ENCODE measurements at places on chromosomes 7 and 10.

DNA sequence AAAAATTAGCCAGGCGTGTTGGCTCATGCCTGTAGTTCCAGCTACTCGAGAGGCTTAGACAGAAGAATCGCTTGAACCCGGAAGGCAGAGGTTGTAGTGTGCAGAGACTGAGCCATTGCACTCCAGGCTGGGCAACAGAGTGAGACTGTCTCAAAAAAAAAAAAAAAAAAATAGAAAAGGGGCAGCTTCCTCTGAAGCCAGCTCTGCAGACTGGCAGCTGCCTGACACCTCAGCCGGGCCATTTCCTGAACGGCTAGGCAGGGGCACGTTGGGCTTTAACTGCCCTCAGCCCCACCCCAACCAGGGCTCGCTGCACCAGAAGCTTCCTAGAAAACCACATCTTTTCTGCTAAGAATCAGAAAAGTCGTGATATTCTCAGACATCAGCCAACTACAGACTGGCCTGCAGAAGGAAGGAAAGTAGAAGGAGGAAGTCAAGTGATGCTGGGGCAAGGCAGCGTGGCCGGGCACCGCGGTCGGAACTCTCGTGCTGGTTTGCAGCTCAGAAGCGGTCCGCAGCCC lies 38.0 kb downstream of the PRKAG2 start:
- no peak for DNase-seq

- DNase-seq, result no peak
Measured at GRCh38 chr7:46565253-46566096, 644.4 kb upstream of the IGFBP3 start.

DNA sequence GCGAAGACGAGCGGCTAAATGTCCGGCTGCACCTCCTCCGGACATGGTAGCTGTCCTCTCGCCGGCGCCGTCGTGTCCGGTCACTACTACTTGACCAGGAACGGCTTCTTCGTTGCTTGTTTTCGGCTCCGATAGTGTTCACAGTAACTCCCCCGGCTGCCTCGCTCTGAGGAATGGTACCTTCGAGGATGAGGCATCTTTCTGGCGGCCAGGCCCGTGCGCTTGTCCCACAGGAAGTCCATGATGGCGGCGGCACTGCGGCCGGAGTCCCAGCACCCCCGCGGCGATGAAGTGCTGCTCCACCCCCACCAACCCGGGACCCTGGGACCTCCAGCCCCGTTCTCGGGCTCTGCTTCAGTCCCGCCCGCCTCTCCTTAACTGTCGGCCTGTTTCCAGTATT lies 11.0 kb upstream of the CCDC126 start:
- DNase-seq, result no peak

- no peak for DNase-seq
Measured at GRCh38 chr7:141460781-141461715, 90.2 kb upstream of the AGK start.

- no peak for DNase-seq
Measured at GRCh38 chr7:88169717-88170320, 50.0 kb downstream of the SRI start.

DNA sequence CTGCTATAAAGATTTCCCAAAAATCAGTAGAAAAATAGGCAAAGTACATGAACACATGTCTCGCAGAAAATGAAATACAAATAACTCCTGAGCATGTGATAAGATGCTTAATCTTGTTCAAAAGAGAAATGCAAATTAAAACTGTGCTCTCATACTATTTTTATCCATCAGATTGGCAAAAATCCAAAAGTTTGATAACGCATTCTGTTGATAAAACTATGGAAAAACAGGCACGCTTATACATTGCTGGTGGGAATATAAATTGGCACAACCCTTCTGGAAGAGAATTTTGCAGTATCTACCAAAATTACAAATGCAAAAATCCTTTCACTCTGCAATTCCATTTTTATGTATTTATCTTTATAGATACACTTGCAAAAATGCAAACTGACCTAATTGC lies 315.0 kb downstream of the GRID1 start:
- no peak for DNase-seq

GRCh38 chr10:76319661-76320060 lies 888.2 kb downstream of the LRMDA start:
- no peak for DNase-seq

GRCh38 chr10:90805206-90805605 lies 52.6 kb downstream of the HTR7 start:
- DNase-seq, result no peak

GRCh38 chr7:138292951-138293350 lies 167.1 kb upstream of the TRIM24 start:
- DNase-seq, result no peak

GRCh38 chr7:11750191-11750590 lies 81.8 kb downstream of the THSD7A start:
- DNase-seq, result no peak

GRCh38 chr10:116808706-116809105 lies 40.6 kb upstream of the ENO4 start:
- DNase-seq, result no peak

DNA sequence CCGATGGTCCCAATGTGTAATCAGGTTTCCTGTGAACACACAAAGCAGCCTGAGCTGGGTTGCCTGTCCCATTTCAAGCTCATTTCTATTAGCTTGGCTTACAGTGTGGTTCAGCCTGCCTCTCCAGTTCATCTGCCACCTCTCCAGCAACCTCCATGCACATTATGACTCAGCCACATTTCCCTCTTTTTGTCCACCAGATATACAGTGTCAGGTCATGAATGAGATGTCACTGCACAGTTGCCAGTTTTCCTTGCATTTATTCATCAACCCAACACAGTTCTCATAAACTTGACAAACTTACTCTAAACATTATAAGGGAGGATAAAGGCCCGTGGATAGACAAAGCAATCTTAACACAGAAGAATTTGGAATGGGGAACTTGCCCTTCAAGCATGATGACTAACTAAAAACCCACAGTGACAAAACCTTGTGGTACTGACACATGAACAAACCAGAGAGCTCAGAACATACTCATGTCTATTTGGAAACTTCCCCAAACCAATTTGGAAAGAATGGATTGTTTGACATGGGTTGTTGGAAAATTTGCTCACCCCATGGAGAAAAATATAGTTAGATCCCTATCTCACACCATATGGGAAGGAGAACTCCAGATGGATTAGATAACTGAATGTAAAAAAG lies 2.5 kb upstream of the CFAP58 start:
- DNase-seq, result no peak

DNA sequence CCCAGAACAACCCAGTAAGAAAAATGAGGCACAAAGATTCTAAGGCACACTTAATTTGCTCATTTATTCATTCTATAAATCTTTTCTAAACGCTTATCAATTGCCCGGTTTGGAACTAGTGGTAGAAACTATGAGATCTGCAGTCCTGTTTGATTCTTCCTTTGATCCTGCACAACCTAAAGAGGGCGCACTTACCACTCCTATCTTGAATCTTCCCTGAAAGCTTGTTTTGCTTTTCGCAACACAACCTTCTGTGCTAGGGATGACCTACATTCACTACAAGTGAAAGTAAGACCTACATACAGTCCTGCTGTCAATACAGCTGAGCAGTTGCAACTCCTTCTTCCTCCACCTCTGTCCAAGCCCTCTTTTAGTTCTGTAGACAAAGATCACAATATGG lies 12.6 kb upstream of the ARL4A start:
- no peak for DNase-seq

GRCh38 chr10:76080991-76081390 lies 649.6 kb downstream of the LRMDA start:
- DNase-seq, result no peak

- DNase-seq, result peak; percentile 30
Measured at GRCh38 chr10:119079599-119080520, 757 bp downstream of the EIF3A start.

- no peak for DNase-seq
Measured at GRCh38 chr7:18566829-18567228, 71.3 kb downstream of the HDAC9 start.

DNA sequence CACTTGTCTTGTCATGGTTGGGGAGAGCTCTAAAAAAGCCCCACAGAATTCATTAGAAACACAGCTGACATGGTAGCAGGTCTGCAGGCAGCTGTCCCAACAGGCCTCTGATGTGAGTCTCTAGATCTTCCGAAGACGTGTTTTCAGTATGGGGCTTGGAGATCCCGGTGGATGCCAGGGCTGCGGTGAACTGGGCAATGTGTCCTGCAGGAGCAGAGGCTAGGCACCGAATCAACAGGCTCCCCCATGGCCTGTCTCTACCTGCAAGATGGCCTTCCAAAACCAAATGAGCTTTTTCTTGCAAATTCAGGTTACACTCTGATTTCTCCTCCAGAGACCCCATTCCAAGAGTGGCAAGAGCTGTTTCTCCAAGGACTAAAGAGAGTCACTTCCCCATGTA lies 2.9 kb downstream of the CPXM2 start:
- no peak for DNase-seq

- DNase-seq, result no peak
Measured at GRCh38 chr7:16129431-16130110, 291.8 kb downstream of the CRPPA start.

GRCh38 chr10:50636618-50637579 lies 13.1 kb upstream of the SGMS1 start:
- no peak for DNase-seq

DNA sequence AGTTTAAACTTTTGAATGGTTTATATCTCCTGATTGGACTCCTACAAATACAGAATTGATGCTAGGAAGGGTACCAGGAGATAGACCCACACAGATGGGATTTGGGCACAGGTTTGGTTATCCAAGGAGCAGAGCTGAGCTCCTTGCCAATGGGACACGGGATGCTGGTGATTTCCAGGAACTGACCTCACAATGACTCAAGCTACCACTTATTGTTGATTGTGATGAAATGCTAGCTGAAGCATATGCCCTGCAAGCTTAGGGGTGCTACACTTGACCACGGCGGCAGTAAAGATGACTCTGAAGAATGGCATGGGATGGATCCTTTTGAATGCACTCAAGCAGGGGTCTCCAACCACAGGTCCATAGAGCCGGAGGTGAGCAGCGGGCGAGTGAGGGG lies 45.5 kb upstream of the VKORC1L1 start:
- DNase-seq, result no peak

- no peak for DNase-seq
Measured at GRCh38 chr7:108724251-108725100, 154.8 kb downstream of the DNAJB9 start.

GRCh38 chr10:77029777-77030717 lies 607.6 kb downstream of the KCNMA1 start:
- no peak for DNase-seq

- no peak for DNase-seq
Measured at GRCh38 chr10:119138346-119139306, 26.9 kb downstream of the SFXN4 start.

DNA sequence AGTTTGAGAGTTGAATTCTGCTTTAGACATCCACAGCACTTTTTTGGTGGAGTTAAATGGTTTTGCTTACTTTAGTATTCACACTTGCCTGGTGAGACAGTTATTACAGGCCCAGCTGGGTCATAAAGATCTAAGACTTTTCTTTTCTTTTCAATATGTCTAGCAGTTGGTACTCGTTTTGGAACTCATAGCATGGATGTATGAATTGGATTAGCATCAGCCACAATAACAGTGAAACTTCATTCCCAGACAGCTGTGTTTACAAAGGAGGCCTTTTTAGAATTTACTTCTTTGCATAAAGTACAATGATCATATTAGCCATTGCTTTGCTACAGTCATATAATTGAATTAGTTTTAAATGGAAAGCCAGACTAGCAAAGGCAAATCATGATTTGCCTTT lies 168.4 kb upstream of the DKK1 start:
- DNase-seq, result no peak

- no peak for DNase-seq
Measured at GRCh38 chr7:153034791-153035190, 275.2 kb downstream of the ACTR3B start.

DNA sequence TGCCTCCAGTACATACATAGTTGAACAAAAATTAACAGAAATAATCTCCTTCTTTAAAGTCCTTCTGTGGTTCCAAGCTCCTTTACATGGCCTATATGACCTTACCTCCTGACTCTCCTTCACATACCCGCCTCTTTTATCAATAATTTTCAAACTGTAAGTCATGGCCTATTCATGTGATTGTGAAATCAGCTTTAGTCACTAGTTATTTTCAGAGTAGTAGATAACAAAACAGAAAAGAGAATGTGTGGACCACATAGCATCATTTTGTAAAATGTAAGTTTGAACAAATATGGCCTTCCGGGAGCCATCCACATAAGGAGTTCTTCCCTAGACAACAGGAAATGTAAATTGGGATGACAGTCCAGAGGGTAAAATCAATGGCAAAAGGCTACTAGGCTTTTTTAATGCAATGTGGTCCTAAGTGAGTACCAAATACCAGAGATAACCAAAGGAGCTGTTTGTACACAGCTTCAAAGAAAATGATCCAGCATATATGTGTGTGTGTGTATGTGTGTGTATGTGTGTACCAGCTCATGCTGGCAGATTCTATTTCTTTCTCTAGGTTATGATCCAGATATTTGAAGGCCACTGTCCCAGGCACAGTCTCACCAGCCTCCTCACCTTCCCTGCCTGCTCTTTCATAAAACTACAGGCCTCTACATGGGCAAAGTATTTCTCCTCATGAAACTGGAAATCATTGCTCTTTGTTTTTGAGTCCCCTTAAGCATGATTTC lies 12.3 kb upstream of the FAM133B start:
- no peak for DNase-seq

DNA sequence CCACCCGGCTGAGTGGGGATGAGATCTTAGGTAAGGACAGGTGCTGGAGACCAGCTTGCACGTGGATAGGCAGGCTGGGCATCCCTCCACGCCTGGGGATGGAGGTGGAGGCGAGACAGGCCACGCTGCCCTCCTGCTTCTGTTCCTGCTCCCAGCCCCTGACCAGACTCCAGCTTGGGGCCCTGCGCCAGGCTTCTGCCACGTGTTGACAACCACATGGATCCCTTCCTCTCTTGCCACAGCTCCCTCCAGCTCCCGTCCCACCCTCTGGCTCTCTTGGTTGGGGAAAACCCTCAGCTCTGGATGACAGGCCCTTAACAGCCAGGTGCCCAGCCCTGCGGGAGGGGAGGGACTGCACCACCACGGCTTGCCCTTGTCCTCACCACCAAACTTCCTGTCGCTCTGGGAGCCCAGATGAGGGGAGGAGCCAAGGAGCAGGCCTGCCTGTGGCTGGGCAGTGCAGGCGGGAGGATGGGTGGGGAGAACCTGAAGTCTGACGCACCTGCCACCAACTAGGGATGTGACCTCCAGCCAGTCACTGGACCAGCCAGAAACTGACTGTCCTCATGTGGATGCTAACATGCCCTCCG lies 36.0 kb downstream of the KCNH2 start:
- peak; percentile 14 for DNase-seq

DNA sequence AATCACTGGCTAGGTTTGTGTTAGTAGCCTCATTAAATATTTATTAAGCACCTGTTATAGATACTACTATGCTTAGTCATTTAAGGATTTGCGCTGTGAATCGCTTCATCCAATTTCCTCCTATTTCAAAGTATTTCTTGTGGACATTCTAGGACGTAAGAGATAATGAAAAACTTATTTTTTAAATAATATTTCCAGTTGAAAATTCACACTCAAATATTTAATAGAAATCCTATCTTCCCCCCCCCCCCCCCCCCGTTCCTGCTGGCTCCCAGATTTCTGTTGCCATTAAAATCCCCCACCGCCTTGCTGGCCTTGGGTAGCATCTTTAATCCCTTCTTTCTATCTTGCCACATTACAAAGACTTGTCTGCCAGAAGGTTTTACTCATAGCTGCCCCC lies 6.0 kb downstream of the INSYN2A start:
- no peak for DNase-seq
